ENCODE measurements at places on chromosomes 5 and 9. TPM values are rescaled to one million over a fixed set of nuclear protein-coding genes. Genes with fewer than 3 reads are reported as not detected.
A peak's percentile ranks its signal among the peaks of the same experiment; 100 is the strongest.

PCDHGA11 gene
- total RNA-seq, result 0.83 TPM

WHRN gene
- 36.8 TPM for total RNA-seq

GRCh38 chr9:82757924-82758323 is 305.0 kb downstream of the RASEF start:
- no peak overlapping the region for H3K27ac ChIP-seq
- H3K36me3 ChIP-seq, result no peaks in the 10 kb centered on the region
- no peak for DNase-seq
- H3K27me3 ChIP-seq, result no peaks in the 10 kb centered on the region

DNA sequence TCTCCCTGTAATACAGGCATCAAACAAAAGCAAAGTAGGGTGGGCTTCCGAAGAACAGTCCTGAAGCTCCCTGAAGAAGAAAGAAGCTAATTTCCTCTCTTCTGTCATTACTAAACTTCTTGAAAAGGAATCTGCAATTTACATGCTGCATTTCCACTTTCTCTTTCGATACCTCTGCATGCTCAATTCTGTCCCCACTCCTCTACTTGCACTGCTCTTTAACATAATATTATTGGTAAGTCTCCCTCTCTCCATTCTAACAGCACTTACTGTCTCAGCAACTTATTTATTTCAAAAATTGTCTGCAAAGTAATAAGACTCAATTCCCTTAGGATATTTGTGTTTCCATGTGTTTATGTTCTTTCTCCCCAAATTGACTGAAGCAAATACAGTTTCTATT is 3.9 kb upstream of the PLPP1 start:
- peak; percentile 41 for DNase-seq
- no peaks in the 10 kb centered on the region for H3K27me3 ChIP-seq
- no peak overlapping the region for H3K4me3 ChIP-seq
- H3K36me3 ChIP-seq, result no peaks in the 10 kb centered on the region
- no peak overlapping the region for H3K27ac ChIP-seq

GRCh38 chr9:135198586-135199285 is 111.3 kb downstream of the OLFM1 start:
- no peaks in the 10 kb centered on the region for H3K36me3 ChIP-seq
- no peaks in the 10 kb centered on the region for H3K27me3 ChIP-seq
- no peaks in the 10 kb centered on the region for H3K4me1 ChIP-seq
- DNase-seq, result no peak

DNA sequence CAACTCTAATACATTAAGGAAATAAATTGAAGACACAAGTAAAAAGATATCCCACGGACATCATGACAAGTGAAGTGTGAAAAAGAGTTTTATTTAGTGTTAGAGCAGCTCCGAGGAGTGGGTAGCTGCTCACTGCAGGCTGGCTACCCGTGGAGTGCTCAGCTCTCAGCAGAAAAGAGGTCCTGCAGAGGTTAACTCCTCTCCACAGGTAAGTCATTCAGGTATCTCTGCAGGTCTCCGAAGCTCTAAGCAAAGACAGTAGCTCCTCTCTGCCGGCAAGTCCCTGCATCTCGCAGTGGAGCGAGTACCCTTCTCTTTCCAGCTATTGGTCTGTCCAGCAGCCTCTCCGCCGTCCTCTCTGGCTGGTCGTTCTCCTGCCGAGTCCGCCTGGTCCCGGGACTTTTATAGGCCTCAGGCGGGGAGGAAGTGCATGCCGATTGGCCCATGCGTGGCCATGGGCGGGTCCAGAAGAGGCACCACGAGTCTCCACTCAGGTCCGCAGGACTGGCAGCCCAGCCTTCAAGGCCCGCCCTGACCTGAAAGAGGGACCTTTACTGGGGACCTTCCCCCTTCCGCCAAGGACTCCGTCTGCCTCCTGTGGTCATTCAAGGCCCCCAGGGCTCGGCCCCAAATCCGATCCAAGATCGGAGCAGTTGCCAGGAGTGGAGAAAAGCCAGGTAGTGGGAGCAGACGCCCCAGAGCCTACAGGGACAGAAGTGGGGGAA is 29.9 kb downstream of the BTNL9 start:
- H3K27me3 ChIP-seq, result peaks cover 19% of the 10 kb centered on the region
- no peak overlapping the region for H3K27ac ChIP-seq
- H3K4me3 ChIP-seq, result no peak overlapping the region
- no peaks in the 10 kb centered on the region for H3K36me3 ChIP-seq
- DNase-seq, result no peak
- H3K4me1 ChIP-seq, result no peaks in the 10 kb centered on the region

DNA sequence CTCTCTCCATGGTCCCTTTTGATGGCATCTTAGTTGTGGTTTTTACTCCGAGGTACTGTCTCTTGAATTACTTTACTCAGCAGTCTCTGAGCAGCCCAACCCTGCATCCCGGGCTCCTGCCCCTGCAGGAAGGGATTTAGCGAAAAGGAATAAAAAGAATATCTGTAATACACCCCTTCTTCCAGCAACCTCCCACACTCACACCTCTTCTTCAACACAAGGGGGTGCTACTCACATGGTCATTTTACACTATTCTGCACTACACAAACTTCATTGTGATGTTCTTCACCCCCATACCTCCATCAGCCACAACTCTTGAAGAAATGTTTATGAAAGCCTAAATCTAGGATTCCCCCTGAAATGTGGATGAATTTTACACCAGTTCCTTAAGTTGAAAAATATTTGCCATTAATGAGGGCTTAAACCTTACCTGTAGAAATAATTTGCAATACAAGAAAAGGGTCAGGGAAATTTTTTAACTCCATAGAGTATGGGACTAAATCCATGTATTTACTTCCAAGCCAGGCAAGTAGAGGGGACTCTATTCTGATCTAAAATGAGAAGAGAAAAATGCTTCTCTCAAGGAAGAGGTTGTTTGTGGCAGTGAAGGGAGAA is 26.0 kb downstream of the TPD52L3 start:
- H3K4me3 ChIP-seq, result no peak overlapping the region
- no peaks in the 10 kb centered on the region for H3K4me1 ChIP-seq
- DNase-seq, result no peak

- H3K4me1 ChIP-seq, result no peaks in the 10 kb centered on the region
- no peak overlapping the region for H3K4me3 ChIP-seq
- DNase-seq, result no peak
- H3K27ac ChIP-seq, result no peak overlapping the region
These were observed 50.8 kb downstream of the KCNN2 start for GRCh38 chr5:114412510-114413171.

DNA sequence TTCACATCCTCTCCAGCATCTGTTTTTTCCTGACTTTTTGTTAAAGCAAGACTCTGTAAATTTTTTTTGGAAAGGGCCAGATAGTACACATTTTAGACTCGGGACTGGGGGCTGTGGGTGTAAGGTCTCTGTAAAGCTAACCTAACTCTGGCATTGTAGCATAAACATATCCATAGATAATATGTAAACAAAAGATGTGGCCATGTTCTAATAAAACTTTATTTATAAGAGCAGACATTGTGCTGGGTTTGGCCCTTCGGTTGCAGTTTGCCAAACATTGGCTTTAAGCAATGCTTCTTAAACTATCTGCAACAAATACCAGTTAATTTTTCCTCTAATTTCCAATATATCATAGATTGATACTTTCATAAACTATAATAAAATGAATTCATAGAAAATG is 605.2 kb downstream of the EBF1 start:
- H3K4me3 ChIP-seq, result no peak overlapping the region
- no peaks in the 10 kb centered on the region for H3K36me3 ChIP-seq
- no peaks in the 10 kb centered on the region for H3K27me3 ChIP-seq
- no peak overlapping the region for H3K27ac ChIP-seq

GRCh38 chr9:93577078-93577974 is 942 bp downstream of the PHF2 start:
- H3K36me3 ChIP-seq, result no peaks in the 10 kb centered on the region
- no peaks in the 10 kb centered on the region for H3K27me3 ChIP-seq
- peaks cover 24% of the 10 kb centered on the region for H3K4me1 ChIP-seq
- H3K4me3 ChIP-seq, result peak overlapping the region; percentile 38

DNA sequence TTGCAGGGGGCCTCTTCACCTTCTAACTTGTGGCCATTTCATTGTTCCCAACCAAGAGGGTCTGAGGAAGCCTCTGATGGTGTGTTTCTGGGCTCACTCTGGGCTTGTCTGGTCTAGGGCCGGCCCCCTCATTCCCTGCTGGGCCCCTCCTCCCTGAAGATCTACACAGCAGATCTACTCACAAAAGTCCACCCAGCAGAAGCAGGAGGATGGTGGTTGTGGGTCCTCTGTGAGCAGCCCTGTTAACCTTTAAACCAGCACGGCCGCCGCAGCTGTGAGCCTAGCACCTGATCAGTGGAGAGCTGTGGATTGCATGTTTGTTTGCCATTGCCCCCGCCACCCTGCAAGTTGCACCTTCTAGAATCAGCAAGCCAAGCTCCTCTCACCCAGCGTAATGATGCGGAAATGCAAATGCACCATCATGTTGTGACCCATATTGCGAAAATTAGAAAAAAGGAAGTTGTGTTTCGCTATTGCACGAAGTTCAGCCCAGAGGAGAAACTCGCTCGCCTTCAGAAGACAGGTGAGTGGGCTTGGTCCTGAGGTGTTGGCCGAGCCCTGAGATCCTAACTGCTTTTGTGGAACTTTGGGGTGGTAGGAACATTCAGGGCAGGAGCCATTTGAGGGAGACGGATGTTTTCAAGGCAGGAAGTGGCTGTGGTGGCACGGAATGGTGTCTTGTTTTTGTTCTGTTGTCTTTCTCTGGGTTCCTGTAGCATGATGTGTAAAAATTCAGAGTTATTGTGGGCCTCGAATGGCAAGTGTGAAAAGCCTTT is 16.7 kb downstream of the FGD3 start:
- peak; percentile 91 for DNase-seq
- no peaks in the 10 kb centered on the region for H3K27me3 ChIP-seq
- H3K4me1 ChIP-seq, result peaks cover 86% of the 10 kb centered on the region
- peak overlapping the region; percentile 65 for H3K4me3 ChIP-seq

- no peaks in the 10 kb centered on the region for H3K27me3 ChIP-seq
- no peak for DNase-seq
- peaks cover 53% of the 10 kb centered on the region for H3K4me1 ChIP-seq
- no peak overlapping the region for H3K27ac ChIP-seq
- H3K4me3 ChIP-seq, result no peak overlapping the region
These were observed 13.7 kb downstream of the EHMT1 start for GRCh38 chr9:137632230-137633161.

- H3K36me3 ChIP-seq, result no peaks in the 10 kb centered on the region
- H3K27me3 ChIP-seq, result no peaks in the 10 kb centered on the region
- peaks cover 6% of the 10 kb centered on the region for H3K4me1 ChIP-seq
- peak overlapping the region; percentile 39 for H3K4me3 ChIP-seq
These were observed 1.1 kb upstream of the SSBP2 start for GRCh38 chr5:81751836-81752643.

- H3K4me1 ChIP-seq, result no peaks in the 10 kb centered on the region
- H3K27me3 ChIP-seq, result peaks cover 3% of the 10 kb centered on the region
- H3K4me3 ChIP-seq, result no peak overlapping the region
- no peak for DNase-seq
- no peaks in the 10 kb centered on the region for H3K36me3 ChIP-seq
- no peak overlapping the region for H3K27ac ChIP-seq
These were observed 31.7 kb downstream of the HSD17B3 start for GRCh38 chr9:96270236-96270744.

DNA sequence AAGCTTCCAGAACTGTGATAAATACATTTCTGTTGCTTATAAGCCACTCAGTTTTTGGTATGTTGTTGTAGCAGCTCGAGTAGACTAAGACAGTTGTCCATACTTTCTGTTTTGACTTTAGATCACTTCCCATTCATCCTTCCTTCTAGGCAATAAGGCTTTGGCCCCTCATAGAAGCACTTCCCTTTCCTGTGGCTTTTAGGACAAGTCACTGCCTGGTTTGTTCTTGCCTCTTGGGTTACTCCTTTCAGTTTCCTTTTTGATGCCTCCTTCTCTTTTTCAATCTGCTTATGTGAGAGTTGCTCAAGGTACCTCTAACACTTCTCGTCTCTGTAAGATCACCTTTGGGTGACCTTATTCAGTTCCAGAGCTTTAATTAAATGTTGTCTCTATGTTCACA is 72.4 kb upstream of the NTRK2 start:
- H3K4me1 ChIP-seq, result peaks cover 4% of the 10 kb centered on the region
- H3K4me3 ChIP-seq, result no peak overlapping the region
- DNase-seq, result no peak
- H3K36me3 ChIP-seq, result no peaks in the 10 kb centered on the region
- no peak overlapping the region for H3K27ac ChIP-seq
